Vein endothelial cell (primary cell): ENCODE measurements at places on chromosomes 2 and 18. TPM values are rescaled to one million over a fixed set of nuclear protein-coding genes. Genes with fewer than 3 reads are reported as not detected.

Gene NPPC
- not detected in 2 replicates for total RNA-seq

Gene NTSR2
- not detected in 2 replicates for total RNA-seq

Gene UGGT1
- 83.3 and 101 TPM in 2 replicates for total RNA-seq

Gene TRIM43
- total RNA-seq = not detected in 2 replicates

Gene SCYGR4
- total RNA-seq = not detected in 2 replicates

Gene DIPK1C
- total RNA-seq = not detected in 2 replicates

Gene FNDC4
- 30.6 and 36.6 TPM in 2 replicates for total RNA-seq

Gene IL18R1
- 1.6 and 3.4 TPM in 2 replicates for total RNA-seq

Gene DPP4
- 10.3 and 16.0 TPM in 2 replicates for total RNA-seq

Gene ARHGAP28
- 18.9 and 25.6 TPM in 2 replicates for total RNA-seq

Gene HOXD12
- not detected in 2 replicates for total RNA-seq

Gene GCKR
- total RNA-seq = 0.98 and 3.2 TPM in 2 replicates
